Stimulated activated naive CD8-positive, alpha-beta T cell treated with anti-CD3 and anti-CD28 coated beads, Interleukin-15, amount 100 ng/mL, for 72 hours (primary cell): ENCODE measurements at places on chromosomes 16 and 17.

- DNase-seq, result peak; percentile 90
Observed at GRCh38 chr16:84144859-84145639, at the start of the genes DNAAF1 and HSDL1. DNAAF1 (plus strand) TSS chr16:84145308; CDS start chr16:84145441, 133 bp downstream. HSDL1 (minus strand) TSS chr16:84145177; CDS start chr16:84131321, 13,856 bp downstream.

- DNase-seq, result no peak
Observed at GRCh38 chr17:17351901-17352781, 49.0 kb downstream of the NT5M start.

- DNase-seq, result no peak
Observed at GRCh38 chr17:80481284-80482057, 5.1 kb upstream of the NPTX1 start.

DNA sequence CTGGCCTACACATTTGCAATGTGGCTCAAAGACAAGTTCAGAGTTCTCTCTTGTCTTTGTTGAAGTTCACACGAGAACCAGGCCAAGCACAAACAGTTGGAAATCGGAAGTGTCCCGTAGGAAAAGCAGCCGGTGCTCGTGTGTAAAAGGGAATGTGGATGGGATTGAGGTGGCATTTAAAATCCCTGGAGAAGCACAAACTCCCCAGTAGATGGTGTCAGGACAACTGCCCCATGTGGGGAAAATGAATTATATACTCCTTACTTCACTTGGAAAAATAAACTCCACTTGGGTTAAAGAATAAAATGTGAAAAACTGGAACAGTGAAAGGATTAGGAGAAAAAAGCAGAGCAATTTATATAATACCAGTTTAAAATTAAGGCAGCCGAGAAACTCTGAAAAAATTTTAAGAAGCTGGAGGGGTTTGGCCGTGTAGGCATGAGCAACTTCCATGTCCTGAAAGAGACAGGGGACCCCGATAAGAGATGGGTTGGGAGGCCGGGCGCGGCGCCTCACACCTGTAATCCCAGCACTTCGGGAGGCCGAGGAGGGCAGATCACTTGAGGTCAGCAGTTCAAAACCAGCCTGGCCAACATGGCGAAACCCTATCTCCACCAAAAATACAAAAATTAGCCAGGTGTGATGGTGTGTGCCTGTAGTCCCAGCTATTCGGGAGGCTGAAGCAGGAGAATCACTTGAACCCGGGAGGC lies 28.1 kb downstream of the CBFA2T3 start:
- no peak for DNase-seq

DNA sequence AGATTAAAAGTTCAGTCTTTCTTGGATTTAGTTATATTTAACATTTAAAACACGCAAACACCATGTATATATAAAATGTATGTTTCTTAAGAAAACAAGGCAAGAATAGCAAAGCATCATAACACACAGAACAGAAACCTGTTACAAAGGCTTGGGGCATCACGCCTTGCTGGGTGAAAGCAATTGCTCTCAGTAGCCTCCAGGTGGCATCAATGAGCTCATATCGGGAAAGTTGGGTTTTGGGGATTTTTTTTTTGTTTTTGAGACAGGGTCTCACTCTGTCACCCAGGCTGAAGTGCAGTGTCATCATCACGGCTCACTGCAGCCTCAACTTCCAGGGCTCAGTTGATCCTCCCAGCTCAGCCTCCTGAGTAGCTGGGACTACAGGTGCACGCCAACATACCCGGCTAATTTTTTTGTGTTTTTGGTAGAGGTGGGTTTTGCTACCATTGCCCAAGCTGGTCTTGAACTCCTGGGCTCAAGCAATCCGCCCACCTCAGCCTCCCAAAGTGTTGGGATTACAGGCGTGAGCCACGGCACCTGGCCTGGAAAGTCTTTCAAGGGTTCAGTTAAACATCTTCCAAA lies 56.9 kb downstream of the CYB5D2 start:
- peak; percentile 10 for DNase-seq

GRCh38 chr17:50605429-50605828 lies 29.3 kb upstream of the ABCC3 start:
- no peak for DNase-seq

DNA sequence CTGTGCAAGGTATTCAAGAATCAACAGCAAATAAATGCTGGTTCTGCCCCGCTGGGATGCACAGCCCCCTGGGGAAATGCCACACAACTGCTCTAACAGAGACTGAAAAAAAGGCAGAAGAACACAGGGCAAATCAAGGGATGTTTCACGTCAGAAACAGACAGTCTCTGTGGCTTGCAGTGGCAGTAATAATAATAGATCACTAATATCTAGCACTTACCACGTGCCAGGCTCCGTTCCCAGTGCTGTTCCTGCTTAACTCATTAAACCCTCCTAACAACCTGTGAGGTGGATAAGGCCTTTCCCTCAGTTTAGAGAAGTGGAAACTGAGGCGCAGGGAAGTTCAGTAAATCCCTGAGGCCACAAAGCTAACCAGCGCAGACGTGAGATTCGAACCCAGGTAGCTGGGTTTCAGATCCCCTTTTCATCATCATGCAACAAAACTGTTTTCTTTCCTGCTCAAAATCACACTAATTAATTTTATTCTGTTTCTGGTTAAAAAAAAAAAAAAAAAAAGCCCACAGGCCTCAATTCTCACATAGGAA lies 36.7 kb downstream of the ARHGAP17 start:
- DNase-seq, result no peak

DNA sequence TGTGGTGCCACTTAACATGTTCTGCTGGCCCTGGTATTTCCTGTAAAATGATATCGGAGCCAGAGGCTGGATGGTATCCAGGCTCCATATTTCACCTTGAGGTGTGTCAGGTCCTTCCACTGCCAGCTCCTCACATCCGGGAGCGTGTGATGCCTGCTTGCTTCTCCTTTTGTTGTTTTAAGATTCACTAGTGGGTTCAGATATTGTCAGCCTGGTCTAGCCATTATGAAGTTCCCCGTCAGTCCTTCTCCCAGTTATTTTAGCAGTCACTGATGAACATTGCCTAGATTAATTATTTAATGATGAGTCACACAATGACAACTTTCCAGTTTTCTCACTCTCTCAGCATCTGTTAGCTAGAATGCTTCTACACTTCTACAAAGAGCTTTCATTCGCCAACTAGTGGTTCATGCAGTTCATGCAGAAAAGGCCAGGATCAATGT lies 11.3 kb downstream of the DNAAF1 start:
- no peak for DNase-seq

GRCh38 chr16:53666786-53667415 lies 36.8 kb downstream of the RPGRIP1L start:
- no peak for DNase-seq

- DNase-seq, result no peak
Observed at GRCh38 chr17:50957600-50958575, 91.7 kb upstream of the TOB1 start.

GRCh38 chr17:41118721-41119120 lies 548 bp upstream of the KRTAP4-11 start:
- no peak for DNase-seq

GRCh38 chr17:10349403-10349802 lies 23.4 kb downstream of the MYH13 start:
- DNase-seq, result no peak

GRCh38 chr17:71496552-71496951 lies 624.3 kb upstream of the SOX9 start:
- DNase-seq, result no peak

GRCh38 chr16:87169509-87169995 lies 147.6 kb downstream of the C16orf95 start:
- DNase-seq, result no peak

- DNase-seq, result no peak
Observed at GRCh38 chr16:3690980-3691720, 26.2 kb downstream of the TRAP1 start.
